Mammary epithelial cell (primary cell): ENCODE measurements at places on chromosomes 1 and 21. TPM values are rescaled to one million over a fixed set of nuclear protein-coding genes. Genes with fewer than 3 reads are reported as not detected.

The RIPK4 gene
- 31.7 and 50.1 TPM in 2 replicates for total RNA-seq

The WDR26 gene
- 74.5 and 80.5 TPM in 2 replicates for total RNA-seq

The AADACL3 gene
- not detected in 2 replicates for total RNA-seq

The AMIGO1 gene
- 1.8 TPM for total RNA-seq

The PSEN2 gene
- 31.2 TPM for total RNA-seq

The SLC26A9 gene
- total RNA-seq: not detected

The IFI44 gene
- total RNA-seq: 2.2 and 5.0 TPM in 2 replicates

The RIPPLY3 gene
- 0.13 and 0.54 TPM in 2 replicates for total RNA-seq

The CLDN17 gene
- total RNA-seq: not detected

The CADM3 gene
- total RNA-seq: 0.67 TPM

- DNase-seq: no peak
These were observed 23.6 kb upstream of the SLC19A2 start for GRCh38 chr1:169509354-169509753.

DNA sequence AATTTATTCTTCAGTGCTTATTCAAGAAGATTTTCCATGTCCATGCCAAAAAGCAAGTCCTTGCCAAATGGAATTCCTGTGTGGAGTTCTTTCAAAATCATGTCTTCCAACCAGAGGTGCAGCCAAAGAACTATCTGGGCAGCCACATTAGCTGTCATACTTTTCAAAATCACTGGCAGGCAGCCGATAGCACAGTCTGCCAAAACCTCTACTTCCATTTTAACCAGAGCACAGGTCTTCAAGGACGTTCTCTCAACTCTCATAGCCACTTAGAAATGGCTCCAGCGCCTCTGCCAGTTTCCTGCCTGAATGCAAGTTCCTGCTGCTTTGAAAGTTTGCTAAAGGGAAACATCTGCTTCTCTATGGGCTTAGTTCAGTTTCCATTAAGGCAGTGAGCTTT is 975.7 kb upstream of the ADGRL4 start:
- no peak for DNase-seq

GRCh38 chr1:234944439-234945344 is 183.9 kb downstream of the TOMM20 start:
- no peak for DNase-seq

DNA sequence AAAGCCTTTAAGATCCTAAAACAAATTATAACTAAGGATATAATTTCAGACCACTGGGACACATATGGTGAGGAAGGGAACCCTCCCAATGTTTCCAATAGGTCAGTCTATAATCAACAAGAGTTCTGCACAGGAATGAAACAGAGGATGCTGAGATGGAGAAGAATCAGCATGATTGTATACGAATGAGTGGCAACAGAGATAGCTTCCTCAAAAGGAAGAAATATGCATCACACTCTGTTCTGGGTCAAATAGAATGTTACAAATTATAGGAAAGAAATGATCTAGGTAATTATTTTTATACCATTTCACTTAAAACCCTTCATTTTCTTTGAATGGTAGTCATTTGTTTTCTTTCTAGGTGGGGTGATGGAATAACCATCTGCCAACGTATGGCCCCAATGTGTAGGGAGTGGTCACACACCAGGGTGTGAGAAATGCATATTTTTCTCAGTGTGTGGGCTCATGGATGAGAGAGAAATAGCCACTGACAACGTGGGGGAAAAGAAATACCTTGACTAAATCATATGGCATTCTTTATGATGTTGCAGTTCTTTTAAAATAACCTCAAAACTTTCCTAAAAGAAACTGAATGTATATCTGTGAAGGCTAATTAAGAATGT is 104.6 kb upstream of the IVNS1ABP start:
- DNase-seq: no peak

- no peak for DNase-seq
These were observed 779 bp downstream of the TLR5 start for GRCh38 chr1:223142269-223142668.

DNA sequence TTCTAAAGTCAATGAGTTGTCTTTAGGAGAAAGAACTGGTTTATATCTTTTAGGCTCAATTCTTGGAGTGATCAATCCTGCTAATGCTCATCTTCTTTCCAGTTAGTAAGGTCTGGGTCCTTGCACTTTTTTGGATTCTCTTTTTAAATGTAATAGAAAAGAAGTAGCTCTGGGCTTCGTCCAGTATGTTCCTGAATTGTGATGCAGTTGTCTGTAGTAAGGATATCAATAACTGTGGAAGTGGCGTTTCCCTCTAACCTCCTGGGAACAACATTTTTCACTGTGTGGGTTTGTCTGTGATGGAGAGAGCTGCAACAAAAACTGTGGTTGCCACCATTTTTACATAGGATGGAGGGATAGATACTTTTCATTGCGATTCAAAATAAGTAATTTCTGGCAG is 367.2 kb downstream of the USP25 start:
- no peak for DNase-seq

DNA sequence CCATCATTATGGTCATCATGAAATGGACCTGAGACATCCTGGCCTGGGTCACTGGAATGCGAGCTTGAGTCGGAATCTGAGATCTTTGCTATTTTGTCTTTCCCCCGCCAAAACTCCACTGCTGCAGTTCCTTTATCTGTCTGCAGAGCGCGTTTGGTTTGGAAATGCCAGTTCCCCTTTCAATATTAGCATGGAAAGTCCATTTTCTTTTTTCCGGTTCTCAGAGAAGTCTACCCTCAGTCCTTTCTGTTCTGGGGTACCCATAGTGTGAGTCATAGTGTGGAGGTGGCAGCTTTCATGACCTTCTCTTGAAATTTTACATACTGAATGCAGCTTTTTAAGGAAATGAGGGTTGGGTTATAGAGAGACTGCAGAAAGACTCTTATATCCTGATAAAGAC is 14.6 kb downstream of the CACNA1E start:
- no peak for DNase-seq

- peak; percentile 54 for DNase-seq
These were observed 122.8 kb upstream of the USP24 start for GRCh38 chr1:55337801-55338447.

DNA sequence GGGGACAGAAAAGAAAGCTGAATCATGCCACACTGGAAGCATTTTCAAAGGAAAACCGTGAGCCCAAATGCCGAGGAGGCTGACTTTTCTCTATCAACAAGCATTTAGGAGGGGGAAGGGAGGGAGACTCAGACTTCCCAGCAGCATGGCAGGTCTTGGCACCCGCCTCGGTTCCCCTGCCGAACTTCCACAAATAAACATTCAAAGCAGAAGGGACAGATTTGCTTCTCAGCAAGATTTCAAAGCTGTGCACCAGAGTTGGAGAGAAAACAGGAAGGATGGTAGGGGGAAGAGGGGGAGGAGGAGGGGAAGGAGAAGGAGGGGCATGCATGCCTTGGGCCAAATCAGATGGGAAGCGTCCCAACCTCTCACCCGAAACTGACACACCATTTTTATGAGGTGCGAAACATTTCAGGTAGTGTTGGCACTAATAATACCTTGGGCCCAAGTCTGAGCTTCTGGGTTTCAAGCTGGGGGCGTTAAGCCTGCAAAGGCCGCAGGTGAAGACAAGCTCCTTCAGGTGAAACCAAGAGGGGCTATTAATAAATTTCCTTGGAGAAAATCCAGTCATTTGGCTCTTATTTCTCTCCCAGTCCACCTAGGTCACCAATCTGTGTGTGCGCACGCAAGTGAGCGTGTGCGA is 26.4 kb downstream of the ABCA4 start:
- no peak for DNase-seq

DNA sequence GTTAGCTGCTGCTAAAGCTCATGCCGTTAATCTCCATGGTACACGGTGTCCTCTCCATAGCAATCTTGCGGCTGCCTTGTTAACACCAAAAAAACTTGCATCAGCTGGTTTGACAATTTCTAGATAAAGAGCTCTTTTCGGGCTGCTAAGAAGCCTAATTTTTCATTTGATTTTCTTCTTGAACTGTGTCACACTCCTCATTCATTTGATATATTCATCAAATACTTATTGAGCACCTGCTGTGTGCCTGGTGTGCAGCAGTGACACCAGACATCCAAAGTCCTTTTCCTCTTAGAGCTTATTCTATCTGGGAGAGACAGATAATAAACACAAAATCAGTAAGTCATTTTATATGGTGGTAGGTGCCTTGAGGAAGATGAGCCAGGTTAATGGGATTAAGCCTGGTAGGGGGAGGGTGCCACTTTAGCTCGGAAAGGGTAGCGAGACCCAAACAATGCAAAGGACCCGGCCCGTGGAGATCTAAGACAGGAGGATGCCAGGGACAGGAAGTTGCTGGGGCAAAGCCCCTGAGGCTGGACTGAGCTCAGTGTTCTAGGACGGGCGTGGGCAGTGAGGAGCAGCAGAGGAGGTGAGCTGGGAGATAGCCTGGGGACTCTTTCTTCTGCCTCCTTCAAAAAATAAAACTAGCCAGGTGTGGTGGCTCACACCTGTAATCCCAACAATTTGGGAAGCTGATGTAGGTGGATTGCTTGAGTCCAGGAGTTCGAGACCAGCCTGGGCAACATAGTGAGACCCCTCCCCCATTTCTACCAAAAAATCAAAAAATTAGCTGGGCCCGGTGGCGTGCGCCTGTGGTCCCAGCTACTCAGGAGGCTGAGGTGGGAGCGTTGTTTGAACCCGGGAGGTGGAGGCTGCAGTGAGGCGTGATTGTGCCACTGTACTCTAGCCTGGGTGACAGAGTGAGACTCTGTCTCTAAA is 50.7 kb upstream of the LGALS8 start:
- DNase-seq: no peak

GRCh38 chr1:25657883-25658760 is 41.5 kb downstream of the MAN1C1 start:
- no peak for DNase-seq

DNA sequence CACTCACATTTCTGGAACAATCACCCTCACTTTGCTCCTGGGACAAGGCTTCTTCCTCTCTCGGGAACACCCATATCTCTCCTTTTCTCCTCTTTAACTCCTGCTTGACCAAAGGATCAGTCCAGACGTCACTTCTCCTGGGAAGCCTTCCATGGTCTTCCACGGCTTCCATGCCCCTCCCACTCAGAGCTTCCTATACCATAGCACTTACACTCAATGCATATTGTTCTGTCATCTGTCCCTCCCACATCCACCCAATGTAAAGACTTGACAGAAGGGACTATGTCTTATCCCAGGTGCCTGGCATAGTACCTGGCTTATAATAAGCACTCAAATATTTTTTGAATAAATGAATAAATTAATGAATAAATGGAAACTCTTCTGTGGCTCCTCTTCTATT is 28.2 kb downstream of the CD34 start:
- DNase-seq: no peak

- DNase-seq: no peak
These were observed 113.5 kb downstream of the PRDM2 start for GRCh38 chr1:13813398-13814012.

GRCh38 chr1:43513471-43514173 is 17.1 kb upstream of the PTPRF start:
- no peak for DNase-seq

GRCh38 chr1:200373811-200374231 is 36.0 kb downstream of the ZNF281 start:
- no peak for DNase-seq

GRCh38 chr21:45372732-45373355 is 32.1 kb upstream of the COL18A1 start:
- peak; percentile 89 for DNase-seq

GRCh38 chr1:202750761-202751160 is 40.5 kb upstream of the SYT2 start:
- DNase-seq: no peak

GRCh38 chr1:27349784-27350662 is 8.2 kb downstream of the SYTL1 start:
- no peak for DNase-seq

- DNase-seq: peak; percentile 90
These were observed 12.6 kb downstream of the PIGP start for GRCh38 chr21:37060296-37060695.

GRCh38 chr1:174160109-174160473 is 771 bp downstream of the RABGAP1L start:
- peak; percentile 67 for DNase-seq

- DNase-seq: no peak
These were observed 9.2 kb upstream of the TRAF3IP3 start for GRCh38 chr1:209746451-209747165.

DNA sequence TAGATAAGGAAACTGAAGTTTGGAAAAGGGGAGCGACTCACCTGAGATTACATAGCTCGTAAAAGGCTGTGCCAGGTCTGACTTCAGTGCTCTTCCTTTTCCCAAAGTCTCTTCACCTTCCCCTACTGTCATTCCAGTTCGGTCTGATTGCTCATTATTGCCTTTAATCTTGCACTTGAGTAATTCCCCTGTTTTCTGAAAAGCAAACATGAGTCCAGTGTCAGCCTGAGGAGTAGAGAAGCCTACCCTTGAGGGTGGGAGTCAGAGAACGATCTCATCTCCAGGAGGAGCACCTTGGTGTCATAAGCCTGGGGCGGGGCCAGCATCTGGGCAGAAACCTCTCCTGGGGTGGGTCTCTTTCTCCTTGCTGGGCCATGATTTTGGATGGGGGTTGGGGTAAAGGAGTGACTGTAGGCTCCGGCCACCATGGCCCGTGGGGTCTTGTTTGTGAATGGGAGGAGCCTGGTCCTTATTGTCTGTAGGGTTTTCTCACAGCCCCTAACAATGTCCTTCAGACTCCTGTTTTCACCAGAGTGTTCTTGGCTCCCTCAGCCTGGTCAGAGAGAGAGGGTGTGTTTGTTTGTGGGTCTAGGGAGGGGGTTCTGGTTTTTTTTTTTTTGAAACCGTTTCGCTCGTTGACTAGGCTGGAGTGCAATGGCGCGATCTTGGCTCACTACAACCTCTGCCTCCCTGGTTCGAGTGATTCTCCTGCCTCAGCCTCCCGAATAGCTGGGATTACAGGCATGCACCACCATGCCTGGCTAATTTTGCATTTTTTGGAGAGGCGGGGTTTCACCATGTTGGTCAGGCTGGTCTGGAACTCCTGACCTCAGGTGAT is 6.0 kb downstream of the VANGL2 start:
- DNase-seq: peak; percentile 39

DNA sequence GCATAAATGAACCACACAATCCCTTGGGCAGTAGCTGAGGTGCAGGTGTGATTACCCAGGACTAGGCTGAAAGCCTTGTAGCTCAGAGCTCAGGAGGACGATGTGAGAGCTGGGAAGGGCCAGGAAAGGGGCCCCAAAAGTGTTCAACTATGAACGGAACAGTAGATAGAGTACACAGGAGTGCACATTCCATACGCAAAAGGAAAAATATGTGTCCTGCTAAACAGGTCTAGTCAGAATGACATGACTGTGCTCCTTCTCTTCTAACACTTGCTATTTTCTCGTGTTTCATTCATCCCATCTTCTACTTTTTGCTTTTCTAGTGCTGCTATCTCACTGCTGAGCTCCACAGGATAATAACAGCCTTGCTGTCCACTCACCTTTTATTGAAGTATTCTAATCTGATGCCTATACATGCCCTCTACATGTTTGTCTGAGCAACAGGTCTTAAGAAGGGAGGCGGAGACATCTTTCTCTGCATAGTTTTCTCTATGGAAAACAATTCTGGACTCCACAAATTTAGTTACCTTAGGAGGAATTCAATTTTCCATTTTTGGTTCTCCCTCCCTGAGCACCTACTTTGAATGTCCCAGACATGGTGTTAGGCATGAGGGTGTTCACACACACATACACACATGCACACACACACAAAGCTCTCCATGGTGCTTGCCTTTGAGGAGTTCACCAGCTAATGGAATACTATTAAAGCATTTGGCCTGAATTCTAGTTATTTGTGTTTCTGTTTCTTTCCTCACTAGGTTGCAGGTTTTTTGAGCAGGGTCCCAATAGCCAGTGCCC is 3.4 kb downstream of the S100A10 start:
- DNase-seq: no peak

GRCh38 chr1:226973371-226973897 is 33.3 kb downstream of the COQ8A start:
- DNase-seq: no peak

GRCh38 chr1:23741609-23742008 is 1.7 kb upstream of the ELOA start:
- DNase-seq: no peak
